Pulmonary artery endothelial cell (primary cell): ENCODE measurements at places on chromosomes 11 and 22. TPM values are rescaled to one million over a fixed set of nuclear protein-coding genes. Genes with fewer than 3 reads are reported as not detected.

RHOG gene
- 10.9 and 14.3 TPM in 2 replicates for total RNA-seq

ANKK1 gene
- 0.07 and 0.11 TPM in 2 replicates for total RNA-seq

ABCG4 gene
- total RNA-seq: 0.20 and 0.35 TPM in 2 replicates

SLC1A2 gene
- not detected in 2 replicates for total RNA-seq

CAVIN3 gene
- 62.8 and 94.6 TPM in 2 replicates for total RNA-seq

IFITM10 gene
- 0.04 and 0.13 TPM in 2 replicates for total RNA-seq

RIMBP3B gene
- under 0.01 and 0.04 TPM in 2 replicates for total RNA-seq

SERPIND1 gene
- total RNA-seq: 0.59 and 2.8 TPM in 2 replicates

SHANK2 gene
- under 0.01 TPM in 1 of 2 replicates, not detected in the other for total RNA-seq

GALNT18 gene
- 0.53 and 1.7 TPM in 2 replicates for total RNA-seq

C1QTNF5 gene
- 61.2 and 101 TPM in 2 replicates for total RNA-seq

TECTA gene
- 0.25 and 0.33 TPM in 2 replicates for total RNA-seq

CRYBB3 gene
- not detected in 2 replicates for total RNA-seq

DEUP1 gene
- not detected in 2 replicates for total RNA-seq

BLID gene
- 2.6 and 3.2 TPM in 2 replicates for total RNA-seq

MUC15 gene
- not detected in 2 replicates for total RNA-seq

LDHAL6A gene
- not detected in 2 replicates for total RNA-seq

DBX1 gene
- not detected in 2 replicates for total RNA-seq

OR52I2 gene
- total RNA-seq: not detected in 2 replicates

MS4A7 gene
- total RNA-seq: not detected in 2 replicates

ISX gene
- not detected in 2 replicates for total RNA-seq

GRAP2 gene
- total RNA-seq: not detected in 2 replicates

DUSP8 gene
- total RNA-seq: 0.40 and 0.71 TPM in 2 replicates

BDNF gene
- 2.7 and 3.4 TPM in 2 replicates for total RNA-seq

NCAM1 gene
- total RNA-seq: 0.07 and 0.32 TPM in 2 replicates

TMEM132A gene
- 55.7 and 62.6 TPM in 2 replicates for total RNA-seq

LINC01488 gene
- not detected in 2 replicates for total RNA-seq

UFD1 gene
- total RNA-seq: 166 and 168 TPM in 2 replicates

SYCE3 gene
- not detected in 2 replicates for total RNA-seq

ZP1 gene
- not detected in 2 replicates for total RNA-seq

WNT11 gene
- not detected in 2 replicates for total RNA-seq

ZNF215 gene
- total RNA-seq: 4.6 and 5.9 TPM in 2 replicates

MUC5AC gene
- not detected in 2 replicates for total RNA-seq

CDC42EP2 gene
- total RNA-seq: 19.5 and 22.5 TPM in 2 replicates

SDHAF2 gene
- 33.7 and 44.0 TPM in 2 replicates for total RNA-seq

NCAPH2 gene
- 32.1 and 47.6 TPM in 2 replicates for total RNA-seq
